ENCODE measurements at places on chromosomes 4 and X.
A peak's percentile ranks its signal among the peaks of the same experiment; 100 is the strongest.

DNA sequence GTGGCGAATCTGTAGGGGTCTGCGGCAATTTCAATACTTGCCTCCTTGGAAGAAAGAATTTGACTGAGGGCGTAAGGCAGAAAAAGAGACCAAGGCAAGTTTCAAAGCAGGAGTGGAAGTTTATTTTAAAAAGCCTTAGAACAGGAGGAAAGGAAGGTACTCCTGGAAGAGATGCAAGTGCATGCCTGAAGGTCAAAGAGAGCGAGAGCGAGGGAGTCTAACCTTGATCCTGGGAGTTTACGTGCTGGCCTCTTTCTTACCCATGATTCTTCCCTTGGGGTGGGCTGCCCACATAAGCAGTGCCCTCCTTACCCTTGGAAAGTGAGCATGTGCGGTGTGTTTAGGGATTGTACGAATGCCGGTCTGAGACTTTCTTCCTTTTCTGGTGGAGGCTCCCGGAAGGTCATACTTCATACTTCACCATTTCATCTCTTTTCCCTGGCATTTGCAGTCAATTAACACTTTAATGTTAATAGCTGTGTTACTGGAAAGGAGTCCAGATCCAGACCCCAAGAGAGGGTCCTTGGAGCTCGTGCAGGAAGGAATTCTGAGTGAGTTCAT is 40.0 kb downstream of the ARSD start:
- no peak for DNase-seq

GRCh38 chr4:141849778-141850177 is 213.4 kb downstream of the IL15 start:
- DNase-seq = no peak

GRCh38 chr4:140047786-140048185 is 106.2 kb downstream of the MAML3 start:
- DNase-seq = no peak

- no peak for DNase-seq
These were observed 37.7 kb downstream of the SLC25A5 start for GRCh38 chrX:119505945-119506344.

GRCh38 chr4:32798471-32799159 is 2078.4 kb downstream of the PCDH7 start:
- DNase-seq = no peak

- DNase-seq = peak; percentile 62
These were observed 444 bp upstream of the ARHGAP6 start for GRCh38 chrX:11666164-11666563.

- DNase-seq = no peak
These were observed 86.6 kb downstream of the TIGD2 start for GRCh38 chr4:89197920-89198319.

GRCh38 chr4:124111922-124112321 is 600.6 kb downstream of the ANKRD50 start:
- no peak for DNase-seq

- DNase-seq = no peak
These were observed 221.5 kb downstream of the PCDH18 start for GRCh38 chr4:137310593-137311490.

DNA sequence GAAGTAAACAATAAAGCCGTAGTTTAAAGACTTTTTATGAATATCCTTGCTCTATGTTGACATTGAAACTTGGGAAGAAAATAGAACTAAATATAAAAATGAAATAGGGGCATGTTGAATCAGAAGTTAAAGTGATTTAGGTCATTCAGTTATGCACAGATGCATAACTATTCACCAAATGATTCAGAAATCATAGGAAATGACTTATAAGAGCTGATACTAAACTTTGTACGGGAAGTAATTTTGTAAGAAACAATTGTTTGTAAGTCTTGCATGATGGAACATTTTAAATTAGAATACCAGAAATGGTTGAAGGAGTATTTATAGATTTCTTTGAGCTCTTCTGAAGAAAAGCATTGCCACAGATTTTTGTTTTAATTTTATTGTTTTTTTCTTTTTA is 246.5 kb downstream of the CPE start:
- DNase-seq = no peak

GRCh38 chr4:174275101-174275500 is 8.4 kb downstream of the FBXO8 start:
- no peak for DNase-seq

GRCh38 chrX:146658379-146658778 is 151.2 kb upstream of the CXorf51B start:
- DNase-seq = no peak

- DNase-seq = no peak
These were observed 13.0 kb downstream of the LRP2BP start for GRCh38 chr4:185382754-185383153.

- no peak for DNase-seq
These were observed 227.2 kb upstream of the BMP3 start for GRCh38 chr4:80803337-80803736.

DNA sequence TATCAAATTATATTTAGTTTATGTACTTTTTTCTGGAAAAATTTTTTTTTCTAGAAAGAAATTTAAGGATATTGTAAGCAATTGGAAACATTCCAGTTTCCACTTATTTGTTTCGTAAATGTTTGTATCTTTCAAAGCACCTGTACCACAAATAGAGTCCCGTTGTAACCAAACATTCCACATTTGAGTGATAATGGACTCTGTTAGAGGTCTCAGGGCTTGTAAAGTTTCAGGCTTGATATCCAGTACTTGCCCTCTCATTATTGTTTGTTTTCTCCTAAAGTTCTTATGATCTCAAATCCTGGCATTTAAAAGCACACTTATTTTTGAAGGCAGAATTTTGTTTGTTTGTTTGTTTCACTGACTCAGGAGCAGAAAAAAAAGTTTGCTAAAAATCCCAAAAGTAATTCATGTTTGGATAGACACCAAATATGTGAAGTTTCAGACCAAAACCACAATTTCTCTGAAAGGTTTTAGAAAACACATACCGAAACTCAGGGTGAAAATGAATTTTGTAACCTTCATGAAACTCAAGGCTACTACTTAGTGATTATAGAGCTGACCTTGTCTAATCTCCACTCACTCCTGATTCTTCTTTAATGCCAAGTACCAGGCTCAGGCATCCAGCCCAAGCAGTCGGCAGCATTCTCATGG is 5.7 kb upstream of the TMEM192 start:
- no peak for DNase-seq

- no peak for DNase-seq
These were observed 323.3 kb downstream of the STK32B start for GRCh38 chr4:5374592-5374991.

- peak; percentile 22 for DNase-seq
These were observed 76.7 kb downstream of the IRF2 start for GRCh38 chr4:184397516-184398163.

DNA sequence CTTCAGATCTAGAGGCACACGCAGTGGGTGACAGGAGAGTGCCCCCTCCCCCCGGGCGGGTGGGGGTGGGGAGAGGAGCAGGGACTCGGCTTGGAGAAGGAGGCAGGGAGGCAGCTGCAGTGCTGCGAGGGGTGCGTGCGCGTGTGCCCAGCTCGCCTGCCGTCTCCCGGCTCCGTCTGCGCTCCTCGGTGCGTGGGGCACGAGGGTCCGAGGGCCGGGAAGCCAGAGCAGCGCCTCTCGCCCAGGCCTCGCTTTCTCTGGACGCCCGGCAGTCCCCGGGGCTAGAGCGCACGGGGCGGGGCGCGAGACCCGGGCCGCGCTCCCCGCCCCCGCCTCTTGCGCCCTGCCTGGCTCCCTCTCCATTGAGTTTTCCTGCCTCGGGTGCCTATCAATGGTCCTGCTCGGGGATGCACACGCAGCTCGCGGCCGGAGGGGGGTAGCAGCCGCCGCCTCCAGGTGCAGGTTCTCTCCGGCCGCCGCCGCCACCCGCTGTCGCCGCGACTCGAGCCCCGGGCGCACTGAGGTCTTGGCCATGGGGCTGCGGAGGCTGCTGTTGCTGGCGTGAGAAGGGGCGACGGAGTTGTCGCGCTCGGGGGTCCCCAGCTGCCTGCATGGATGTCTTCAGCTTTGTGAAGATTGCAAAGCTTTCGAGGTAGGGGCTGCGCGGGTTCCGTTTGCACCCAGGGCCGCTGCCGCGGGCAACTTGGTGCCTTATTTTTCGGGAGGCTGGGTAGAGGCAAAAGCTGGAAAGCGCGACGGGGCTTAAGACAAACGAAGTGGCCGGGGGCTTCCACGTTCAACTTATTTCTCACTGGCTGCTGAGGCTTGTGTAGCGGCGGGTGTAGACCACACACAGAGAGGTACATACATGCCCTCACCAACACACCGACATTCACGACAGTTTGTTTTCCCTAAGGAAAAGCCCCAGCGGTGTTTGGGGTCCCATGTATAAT is at the start of gene FRMPD4:
FRMPD4 (plus strand) TSS at position 113 of the 953 bp plus-strand sequence; CDS start at position 612, 499 bp downstream.
- no peak for DNase-seq

GRCh38 chr4:118842055-118842454 is 6.1 kb upstream of the SEC24D start:
- DNase-seq = no peak

DNA sequence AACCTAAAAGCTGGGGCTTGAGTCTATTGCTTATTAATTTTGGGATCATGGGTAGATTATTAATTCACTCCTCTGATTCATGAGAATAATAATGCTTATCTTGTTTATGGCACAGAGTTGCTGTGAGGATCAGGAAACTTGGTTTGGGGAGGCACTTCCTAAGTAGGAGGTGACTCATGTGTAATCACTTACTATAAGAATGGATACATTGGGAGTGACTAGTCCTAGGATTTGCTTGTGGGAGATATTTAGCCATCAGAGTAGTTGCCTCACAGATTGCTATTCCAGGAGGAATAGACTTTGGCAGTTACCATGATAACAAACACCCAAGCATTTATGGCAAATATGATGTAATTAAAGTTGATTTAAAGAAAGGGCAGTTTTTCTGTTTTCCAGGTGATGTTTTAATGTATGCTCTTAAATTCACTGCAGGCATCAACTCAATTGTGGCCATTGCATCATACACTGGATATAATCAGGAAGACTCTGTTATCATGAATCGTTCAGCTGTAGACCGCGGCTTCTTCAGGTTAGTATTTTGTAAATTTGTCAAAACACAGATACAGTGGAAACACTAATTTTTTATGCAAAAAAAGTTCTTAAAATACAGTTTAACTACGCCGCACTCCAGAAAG is 41.9 kb downstream of the POLR2B start:
- no peak for DNase-seq

- no peak for DNase-seq
These were observed 8.0 kb downstream of the AMOT start for GRCh38 chrX:112832481-112833095.

DNA sequence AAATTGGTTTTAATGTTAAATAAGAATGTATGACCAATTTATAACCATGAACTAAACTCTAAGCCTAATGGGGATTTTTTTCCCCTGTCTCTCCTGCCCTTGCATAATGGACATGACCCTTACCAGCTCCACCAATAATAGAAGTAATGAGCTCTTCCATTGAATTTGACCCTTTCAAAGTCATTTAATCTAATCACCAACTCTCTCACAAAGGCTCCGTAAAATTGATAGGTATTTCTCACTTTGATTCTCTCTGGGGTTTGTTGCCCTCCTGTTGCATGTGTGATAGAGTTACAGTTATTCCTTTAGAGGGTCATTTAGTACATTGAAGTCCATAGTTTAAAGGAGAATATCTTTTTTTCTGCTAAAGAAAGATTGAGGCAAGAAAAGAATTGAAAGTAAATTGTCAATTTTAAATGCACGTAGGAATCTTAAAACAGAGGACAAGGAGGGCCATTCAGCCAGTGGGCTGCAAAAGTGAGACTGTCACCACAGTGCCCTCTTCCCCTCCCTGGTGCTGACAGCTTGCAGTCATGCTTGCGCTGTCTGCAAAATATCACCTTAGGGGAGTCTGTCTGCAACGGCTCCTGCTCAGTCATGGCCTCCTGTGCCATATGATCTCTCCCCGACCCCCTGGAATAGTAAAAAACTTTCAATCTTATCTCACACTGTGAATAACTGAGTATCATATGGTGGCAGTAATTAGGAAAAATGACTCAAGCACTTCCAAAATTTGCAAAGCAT is 307.5 kb upstream of the GNPDA2 start:
- no peak for DNase-seq

DNA sequence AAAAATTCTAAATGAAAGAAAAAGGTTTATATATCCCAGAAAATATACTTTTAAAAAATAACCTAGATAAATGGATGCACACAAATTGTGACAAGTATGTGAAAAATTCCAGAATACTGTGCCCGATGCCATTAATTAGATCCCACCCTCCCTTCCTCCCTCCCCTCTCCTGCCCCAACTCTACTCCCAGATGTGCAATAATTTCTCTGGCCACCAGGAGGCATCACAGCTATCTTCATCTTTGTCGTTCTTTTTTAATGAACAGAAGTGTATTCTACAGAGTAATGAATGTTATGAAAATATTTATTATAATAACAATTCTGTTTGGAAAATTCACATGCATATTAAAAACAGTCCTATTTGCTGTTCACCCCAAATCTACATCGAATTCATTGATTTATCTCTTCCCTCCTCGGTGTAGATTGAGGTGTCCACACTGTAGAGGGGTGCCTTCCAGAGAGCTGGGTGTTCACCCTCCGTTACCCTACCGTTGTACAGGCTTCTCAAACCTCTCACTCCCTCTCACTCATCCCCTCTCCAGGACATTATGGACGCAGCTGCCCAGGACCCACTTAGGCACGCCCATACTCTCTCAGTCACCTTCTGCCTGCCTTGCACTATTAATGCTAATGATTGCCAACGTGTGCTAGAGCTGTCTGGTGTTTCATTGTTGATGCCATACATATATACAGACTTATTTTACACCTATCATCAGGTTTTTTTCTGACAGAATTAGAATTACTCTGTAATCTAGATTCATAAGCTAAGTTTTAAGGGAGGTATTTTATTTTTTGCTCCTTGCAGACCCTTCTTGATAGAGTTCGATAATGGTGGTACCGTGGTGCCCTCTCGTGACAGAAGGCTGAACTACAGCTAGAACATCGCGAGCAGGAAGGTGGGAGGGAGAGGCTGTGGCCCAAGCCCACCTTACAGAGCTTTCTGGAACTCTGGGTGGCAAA is 14.1 kb downstream of the RAB40AL start:
- no peak for DNase-seq

DNA sequence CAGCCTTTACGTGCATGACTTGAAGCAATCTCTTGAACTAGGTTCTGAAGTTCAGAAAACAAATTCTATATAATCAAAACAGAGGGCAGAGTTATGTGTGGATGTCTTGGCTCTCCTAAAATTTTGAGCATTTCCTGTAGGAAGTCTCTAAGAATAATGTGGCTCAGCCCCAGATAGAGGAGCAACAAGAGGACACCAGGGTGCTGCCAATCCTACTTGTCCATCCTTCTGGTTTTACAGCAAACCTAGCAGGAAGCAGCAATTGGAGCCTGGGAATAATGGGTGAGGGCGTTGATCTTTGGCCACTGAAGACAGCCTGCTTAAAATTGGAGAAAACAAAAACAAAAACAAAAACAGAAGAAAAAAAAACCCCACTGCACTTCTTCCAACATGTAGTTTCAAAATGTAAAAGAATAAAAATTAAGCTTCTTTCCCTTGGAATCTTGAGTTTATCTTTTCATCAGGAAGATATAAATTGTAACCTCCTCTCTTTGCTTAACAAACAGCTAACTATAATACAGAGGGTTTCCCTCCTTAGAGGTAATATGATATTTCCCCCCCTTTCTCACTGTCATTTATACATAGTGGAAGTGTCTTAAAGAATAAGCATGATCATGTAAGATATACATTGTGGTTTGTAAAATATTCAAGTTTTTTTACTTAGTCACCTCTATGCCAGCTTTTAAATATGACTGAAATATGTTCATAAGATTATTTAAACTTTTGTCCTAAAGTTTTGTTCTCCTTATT is 130.6 kb downstream of the FBXO8 start:
- no peak for DNase-seq

GRCh38 chr4:32826169-32826568 is 2106.0 kb downstream of the PCDH7 start:
- DNase-seq = no peak

All from left forelimb (tissue), 1 donor.